T-helper 9 cell (primary cell): ENCODE measurements at places on chromosomes 4 and X.

DNA sequence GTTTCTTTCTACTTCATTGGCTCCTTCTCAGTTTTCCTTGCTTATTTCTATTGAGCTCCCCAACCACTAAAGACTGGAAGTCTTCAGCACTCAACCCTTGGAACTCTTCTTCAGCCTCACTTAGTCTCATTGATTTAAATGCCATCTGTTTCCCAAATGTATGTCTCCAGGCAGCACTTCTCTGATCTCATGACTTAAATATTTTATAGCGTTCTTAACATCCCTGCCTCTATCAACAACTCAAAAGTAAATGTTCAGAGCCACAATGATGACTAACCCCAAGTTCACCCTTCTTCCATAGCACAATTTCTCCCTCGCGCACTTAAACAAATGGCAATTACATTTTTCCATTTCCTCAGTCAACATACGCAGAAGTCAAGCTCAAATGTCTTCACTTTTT is 1393.3 kb downstream of the ARAP2 start:
- no peak for DNase-seq

DNA sequence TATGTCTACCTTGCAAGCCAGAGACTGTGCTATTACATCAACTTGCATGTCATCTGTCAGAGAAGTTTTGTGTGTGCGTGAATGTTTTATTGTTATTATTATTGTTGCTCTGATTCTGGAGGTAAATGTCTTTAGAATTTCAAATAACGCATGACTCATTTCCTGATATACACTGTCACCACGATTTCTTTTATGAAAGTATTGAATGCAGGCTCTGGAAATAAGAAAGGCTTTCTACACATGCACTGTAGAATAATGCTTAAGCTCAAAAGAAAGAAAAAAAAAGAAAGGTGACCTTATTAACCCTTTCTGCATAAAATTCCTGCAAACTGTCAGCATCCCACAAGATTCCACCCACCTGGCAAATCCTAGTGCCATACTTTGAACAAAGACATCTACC is 632.9 kb downstream of the ZNF674 start:
- no peak for DNase-seq

DNA sequence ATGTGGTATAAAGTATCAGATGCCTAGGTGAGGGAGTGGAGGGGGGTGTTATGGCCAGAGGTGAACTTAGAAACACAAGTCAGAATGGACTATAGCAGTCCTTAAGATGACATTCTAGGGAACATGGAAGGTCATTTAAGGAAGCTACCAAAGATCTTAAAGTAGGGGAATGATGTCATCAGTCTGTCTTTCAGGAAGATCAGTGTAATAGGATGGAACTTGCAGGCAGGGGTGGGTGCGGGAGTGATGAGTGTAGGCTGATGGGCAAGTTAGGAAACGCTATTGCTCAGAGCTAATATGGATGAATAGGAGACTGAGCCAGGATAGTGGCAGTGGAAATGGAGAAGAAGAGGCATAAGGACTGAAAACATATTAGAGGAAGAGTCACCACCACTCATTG is 27.5 kb upstream of the CWH43 start:
- DNase-seq: no peak

GRCh38 chrX:101429934-101430333 is 21.9 kb downstream of the HNRNPH2 start:
- no peak for DNase-seq

- DNase-seq: no peak
Observed at GRCh38 chrX:21744060-21744459, 13.9 kb downstream of the SMPX start.

DNA sequence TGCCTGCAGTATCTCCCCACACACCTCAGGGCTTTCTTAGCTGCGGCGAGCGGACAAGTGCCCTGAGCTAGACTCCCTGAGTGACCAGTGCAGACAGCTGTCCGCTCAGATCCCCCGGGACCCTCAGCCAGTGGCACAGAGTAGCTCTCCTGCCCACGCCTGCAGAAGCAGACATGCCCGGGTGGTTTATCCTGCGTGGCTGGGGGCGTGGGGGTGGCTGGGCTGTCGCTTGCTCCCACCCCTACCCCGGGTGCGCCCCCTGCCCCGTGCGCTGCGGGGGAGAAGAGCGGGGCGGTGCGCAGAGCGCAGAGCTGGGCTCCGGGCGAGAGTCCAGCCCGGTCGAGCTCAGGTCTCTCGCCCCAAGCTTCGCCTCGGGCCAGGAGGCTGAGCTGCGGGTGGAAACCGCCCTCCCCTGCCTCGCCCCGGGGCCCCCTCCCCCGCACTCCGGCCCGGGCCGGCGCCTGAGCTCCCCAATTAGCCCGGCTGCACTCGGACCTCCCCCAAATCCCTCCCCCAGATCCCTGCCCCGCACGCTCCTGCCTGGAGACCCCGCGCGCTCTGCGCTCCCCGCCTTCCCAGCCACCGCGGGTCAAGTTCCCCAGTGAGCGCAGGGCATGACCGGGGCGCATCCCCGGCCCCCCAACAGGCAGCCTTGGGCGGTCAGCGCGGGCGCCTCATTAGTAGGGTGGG is 11.7 kb upstream of the SHOX start:
- DNase-seq: no peak

DNA sequence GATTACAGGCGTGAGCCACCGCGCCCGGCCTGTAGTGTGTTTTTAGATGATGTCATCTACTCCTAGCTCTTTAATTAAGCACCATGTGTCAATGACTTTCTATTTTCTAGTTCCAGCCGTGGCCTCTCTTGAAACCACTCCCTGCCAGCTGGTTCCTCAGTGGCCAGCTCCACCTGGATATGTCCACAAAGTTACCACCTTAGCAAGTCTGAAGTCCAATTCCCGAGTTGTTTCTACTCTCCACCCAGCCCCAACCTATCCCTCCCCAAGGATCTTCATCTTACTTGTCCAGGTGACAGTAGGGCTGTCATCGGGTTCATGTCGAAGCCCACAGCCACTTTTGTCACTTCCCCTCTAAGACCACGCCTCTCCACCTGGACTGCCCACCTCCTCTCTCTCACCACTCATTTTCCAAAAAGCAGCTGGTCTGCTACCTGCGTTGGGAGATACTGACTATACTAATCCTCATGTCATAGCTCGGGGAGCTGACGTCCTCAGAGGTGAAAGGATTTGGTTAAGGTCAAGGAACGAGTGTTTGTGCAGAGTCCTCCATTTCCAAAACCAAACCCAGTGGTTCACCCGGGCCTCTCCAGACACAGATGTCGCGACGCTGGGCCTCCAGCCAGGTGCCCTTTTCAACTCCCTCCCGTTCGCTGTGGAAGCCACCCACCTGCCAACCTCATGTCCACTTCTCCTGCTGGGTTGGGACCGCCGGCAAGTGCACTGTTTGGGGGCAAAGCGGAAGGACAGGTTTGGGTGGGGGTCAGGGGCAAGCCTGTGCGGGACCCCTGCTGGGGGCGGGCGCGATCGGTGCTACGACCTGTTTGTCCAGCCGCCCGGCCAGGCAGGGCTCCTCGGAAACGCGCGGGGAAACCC is 704 bp downstream of the FAM3A start:
- no peak for DNase-seq

GRCh38 chr4:166991006-166991561 is 243.2 kb downstream of the SPOCK3 start:
- DNase-seq: no peak

DNA sequence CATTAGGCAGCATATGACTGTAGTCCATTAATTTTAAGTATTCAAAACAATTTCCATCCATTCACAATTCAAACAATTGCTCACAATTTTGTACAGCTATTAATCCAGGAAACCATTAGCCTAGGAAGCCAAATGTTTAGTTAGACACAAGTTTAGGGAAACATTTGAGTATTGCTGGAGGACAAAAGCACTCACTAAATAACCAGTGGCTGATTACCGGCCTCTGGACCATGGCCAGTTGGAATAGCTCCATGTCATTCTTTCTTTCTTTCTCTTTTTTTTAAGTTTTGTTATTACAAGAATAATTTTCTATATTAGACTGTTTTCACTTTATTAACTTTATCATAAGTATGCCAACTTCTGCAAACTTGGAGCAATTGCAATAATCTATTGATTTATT is 31.3 kb downstream of the TRIML2 start:
- DNase-seq: no peak

DNA sequence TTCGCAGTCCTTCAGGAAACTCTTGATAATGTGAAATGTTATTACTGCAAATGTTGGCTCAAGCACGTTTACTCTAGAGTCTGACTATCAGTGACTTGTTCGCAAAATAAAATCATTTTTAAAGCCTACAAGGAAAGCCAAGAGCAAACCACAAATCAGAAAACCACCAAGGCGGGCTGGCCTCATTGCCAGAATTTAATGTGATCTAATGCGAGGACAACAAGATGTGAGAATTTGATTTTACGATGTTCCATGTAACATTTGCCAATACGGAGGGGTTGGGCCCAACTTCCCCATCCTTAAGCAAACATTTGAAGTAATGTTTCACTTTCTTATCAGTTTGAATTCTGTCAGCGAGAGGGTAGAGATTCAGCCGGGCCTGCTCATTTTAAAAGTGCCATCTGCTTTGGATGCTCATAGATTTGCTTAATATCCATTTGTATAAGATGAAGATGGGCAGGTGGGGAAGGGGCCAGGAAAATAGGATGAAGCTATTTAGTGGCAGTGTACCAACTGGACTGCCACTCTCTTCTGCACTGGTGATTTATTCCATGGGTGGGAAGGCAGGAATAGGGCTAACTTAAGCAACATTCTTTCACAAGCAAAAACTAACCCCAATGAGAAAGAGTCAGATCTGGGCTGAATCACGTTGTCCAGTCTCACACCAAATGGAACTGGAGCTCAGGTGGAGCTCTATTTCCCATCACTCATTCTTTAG is 225.3 kb downstream of the ANAPC10 start:
- DNase-seq: no peak

DNA sequence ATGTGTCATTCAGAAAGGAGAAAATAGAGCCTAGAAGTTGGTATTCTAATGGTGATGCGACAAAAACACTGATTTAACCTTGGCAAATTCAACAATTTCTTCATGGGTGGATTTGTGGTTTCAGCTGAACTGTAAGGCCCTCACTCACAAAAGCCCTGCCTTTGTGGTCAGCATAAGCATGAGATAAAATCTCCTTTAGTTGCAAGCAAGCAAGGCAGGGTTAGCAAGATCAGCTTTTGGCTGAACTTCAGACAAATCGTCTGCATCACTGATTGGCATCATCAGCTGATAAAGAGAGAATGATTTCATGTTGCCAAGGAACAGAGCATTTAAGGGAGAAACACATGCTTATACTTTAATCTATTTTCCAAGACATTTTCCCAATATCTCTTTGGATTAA is 2582.2 kb downstream of the PCDH7 start:
- DNase-seq: no peak

DNA sequence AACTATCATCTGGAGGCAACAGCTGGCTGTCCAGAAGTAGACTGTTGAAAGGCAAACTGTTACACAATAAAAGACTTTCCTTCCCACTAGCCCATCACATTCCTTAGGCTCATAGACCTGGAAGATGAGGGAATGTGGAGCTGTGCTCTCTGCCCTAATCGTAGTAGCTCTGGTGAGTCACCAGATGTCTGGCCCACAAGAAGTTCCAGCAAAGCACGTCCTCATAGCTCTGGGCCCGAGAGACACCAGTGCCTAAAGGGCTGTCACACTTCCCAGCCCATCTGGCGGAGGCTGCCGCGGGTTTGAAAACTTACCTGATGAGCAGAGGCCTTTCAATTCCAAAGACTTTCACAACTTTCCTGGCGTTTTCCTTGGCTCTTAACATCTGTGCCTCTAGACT is 81.7 kb upstream of the STOX2 start:
- DNase-seq: no peak

DNA sequence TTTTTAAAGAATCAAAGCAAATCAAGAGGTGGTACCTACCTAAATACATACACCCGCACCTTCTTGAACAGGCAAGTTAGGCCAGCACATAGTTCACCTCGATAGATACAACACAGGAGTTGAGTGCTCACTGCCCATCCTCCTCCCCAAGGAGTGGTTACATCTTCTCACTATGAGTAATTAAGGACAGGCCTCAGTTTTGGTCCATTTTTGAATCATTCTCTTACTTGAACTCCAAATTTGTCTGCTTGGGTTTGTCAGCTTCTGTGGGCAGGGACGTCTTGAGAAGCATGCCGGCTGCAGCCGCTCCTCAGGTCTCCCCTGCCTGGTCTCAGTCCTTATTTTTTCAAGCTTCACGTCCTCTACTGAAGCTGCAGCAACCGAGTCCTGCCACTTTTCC is 190.6 kb upstream of the RBPJ start:
- no peak for DNase-seq

DNA sequence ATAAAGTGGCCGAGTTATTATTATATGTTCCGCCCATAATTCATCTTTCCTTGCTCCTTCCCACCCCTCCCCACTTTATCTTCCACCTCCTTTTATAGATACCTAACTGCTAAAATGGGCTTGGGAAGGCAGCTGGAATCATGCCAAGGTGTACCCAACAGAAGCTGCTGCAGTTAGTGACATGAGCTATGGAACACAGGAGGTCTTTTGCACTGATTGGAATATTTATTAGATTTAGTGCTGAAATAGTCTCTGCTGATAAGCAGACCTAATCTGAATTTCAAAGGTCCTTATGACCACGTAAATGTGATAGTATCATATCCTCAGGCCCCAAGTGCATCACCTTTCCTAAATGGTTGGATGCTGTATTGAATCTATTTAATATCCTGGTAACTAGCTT is 64.9 kb downstream of the HMGB2 start:
- DNase-seq: no peak

DNA sequence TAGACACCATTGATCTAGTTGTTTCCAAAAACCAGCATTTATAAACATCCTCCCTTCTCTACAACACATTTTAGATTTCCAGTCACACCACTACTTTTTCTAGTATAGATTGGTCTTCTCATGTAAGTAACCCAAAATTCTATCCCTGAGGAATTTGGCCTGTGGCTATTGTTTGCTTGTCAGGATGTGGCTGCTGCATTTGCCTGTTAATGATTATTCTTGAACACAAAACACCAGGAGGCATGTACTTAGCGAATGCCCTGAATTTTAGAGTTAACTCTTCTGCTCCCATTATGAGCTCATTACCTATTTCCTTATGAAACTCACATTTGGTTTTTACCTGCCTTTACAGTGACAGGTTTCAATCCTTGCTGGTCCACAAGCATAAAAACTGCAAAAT is 102.0 kb upstream of the FSTL5 start:
- DNase-seq: no peak

DNA sequence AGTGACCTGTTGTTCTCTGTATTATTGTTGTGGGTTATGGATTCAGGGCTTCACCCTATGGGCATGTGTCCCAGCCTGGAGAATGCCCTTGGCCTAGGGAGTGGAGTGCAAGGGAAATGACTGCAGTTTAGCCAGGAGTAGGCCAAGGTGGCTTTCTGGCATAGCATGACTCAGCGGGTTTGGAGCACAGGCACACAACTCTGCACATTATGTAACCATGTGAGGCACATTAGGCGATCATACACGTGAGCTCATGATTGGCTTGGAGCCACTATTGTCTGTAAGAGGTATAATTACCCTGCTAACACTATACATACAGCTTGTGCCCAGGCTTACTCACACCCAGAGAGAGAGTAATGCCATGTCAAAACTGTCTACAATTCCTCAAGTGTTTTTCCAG is 35.1 kb upstream of the TACR3 start:
- DNase-seq: no peak

DNA sequence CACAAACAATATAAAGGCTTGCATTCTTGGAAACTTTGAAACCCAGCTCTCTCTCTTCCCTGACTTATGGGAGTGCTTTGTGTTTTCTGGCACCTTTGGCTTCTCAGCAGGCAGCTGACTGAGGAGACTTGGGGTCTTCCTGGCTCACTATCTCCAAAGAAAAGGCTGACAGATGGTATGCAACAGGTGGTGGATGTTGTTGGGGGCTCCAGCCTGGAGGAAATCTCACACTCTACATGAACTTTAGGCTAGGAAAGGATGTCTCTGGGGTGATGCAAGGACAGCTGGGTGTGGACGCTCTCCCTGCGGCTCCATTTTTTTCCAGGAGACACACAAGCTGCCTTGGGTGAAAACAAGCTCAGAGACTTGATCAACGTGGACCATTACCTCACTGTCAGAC is 67.4 kb downstream of the DNAAF6 start:
- DNase-seq: no peak
